ENCODE measurements at places on chromosomes 2 and 18. TPM values are rescaled to one million over a fixed set of nuclear protein-coding genes. Genes with fewer than 3 reads are reported as not detected.

DNA sequence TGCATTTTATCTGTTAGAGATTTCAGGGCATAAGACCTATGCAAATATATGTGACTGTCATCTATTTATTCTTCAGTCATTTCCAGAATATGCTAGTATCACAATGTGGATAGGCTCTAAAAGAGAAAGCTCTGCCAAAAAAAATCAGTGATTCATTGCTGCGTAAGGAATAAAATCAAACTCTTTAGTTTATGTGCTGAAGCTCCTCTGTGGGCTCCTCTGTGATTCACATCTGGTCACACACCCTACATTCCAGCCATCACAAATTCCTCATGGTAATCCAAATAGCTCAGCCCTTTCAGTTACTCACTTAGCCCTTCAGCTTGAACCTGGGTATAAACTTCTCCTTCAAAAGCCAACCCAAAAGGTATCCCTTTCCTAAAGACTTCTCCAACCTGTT is 21.4 kb downstream of the DLGAP1 start:
- peak; percentile 92 for DNase-seq

Gene TTC21B
- total RNA-seq, result 28.6 TPM

DNA sequence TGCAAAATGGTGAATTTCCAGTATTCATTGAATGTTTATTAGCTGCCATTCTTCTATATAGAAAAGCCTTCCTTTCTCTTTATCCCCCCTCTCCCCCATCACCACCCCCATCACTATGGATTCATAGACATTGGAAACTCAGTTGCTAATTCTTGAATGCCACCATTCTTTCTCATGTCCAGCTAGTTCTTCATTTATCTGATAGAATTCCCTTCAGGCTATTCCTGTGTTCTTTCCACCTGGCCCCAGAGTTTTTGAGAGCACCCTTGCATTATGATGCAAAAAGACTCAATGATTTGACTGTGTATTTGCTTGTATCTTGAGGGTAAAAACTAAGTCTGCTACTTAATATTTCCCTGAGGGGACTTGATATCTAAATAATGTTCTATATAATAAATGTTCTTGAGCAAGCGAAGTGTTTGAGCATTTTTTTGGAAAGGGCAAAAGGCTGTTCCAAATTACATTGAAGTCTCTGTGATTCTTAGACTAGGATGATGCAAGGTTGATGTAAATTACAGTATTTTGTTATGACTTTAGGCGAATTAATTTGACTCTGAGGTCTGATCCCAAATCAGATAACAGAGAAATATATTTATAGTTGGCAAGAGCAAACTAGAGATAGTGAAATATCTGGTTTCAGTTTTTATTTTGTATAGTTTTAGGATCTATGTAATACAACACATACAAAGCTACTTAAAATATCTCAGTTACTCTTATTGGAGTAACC is 18.8 kb upstream of the SOS1 start:
- peak; percentile 72 for DNase-seq

Gene TUBA3D
- total RNA-seq, result not detected

DNA sequence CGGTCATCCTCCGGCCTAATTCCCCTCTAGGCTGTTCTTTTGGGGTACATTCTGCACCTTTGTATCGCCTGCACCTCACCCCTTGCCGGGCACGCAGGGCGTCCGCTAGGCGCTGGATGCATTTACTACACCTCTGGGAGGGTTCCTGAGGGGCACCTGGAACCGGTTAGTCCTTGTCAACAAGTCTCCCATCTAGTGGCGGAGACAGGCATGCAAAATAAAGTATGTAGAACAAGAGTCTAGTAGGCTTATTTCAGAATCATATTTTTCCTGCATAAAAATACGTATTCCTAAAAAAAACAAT is 705 bp upstream of the TEX261 start:
- DNase-seq, result peak; percentile 31

Measured in fibroblast of lung (primary cell).